ENCODE measurements at places on chromosomes 12 and 14.

GRCh38 chr14:101004954-101005353 lies 101.4 kb upstream of the RTL1 start:
- DNase-seq: no peak

GRCh38 chr14:55129428-55130195 lies 560 bp downstream of the LGALS3 start:
- DNase-seq: no peak

GRCh38 chr12:65415826-65416225 lies 137.3 kb downstream of the MSRB3 start:
- no peak for DNase-seq

GRCh38 chr12:27193854-27194544 lies 50.1 kb upstream of the STK38L start:
- DNase-seq: no peak

GRCh38 chr14:58808828-58809227 lies 171.1 kb downstream of the DACT1 start:
- DNase-seq: no peak

- no peak for DNase-seq
Measured at GRCh38 chr12:80698847-80699542, 8.4 kb upstream of the MYF6 start.

GRCh38 chr12:83067981-83068380 lies 381.3 kb downstream of the TMTC2 start:
- DNase-seq: no peak

Data from HCT116 (cell line).